ENCODE measurements at places on chromosomes 4 and X. TPM values are rescaled to one million over a fixed set of nuclear protein-coding genes. Genes with fewer than 3 reads are reported as not detected.

The WWC2 gene
- total RNA-seq: 42.5 TPM

The IL1RAPL1 gene
- total RNA-seq: not detected

The AMBN gene
- not detected for total RNA-seq

The PAGE2 gene
- not detected for total RNA-seq

The GSX2 gene
- not detected for total RNA-seq

The IL9R gene
- not detected for total RNA-seq

The PDE6B gene
- not detected for total RNA-seq

The SORCS2 gene
- total RNA-seq: 0.05 TPM

The ETDA gene
- not detected for total RNA-seq

The STOX2 gene
- not detected for total RNA-seq

The CT45A5 gene
- not detected for total RNA-seq

The CCKAR gene
- not detected for total RNA-seq

The SYP gene
- total RNA-seq: 0.53 TPM

The UGT2B10 gene
- total RNA-seq: not detected
